Fibroblast of the aortic adventitia (primary cell): ENCODE measurements at places on chromosomes 1 and 21.

GRCh38 chr1:43890815-43891214 is 42.8 kb upstream of the ARTN start:
- no peak for DNase-seq

DNA sequence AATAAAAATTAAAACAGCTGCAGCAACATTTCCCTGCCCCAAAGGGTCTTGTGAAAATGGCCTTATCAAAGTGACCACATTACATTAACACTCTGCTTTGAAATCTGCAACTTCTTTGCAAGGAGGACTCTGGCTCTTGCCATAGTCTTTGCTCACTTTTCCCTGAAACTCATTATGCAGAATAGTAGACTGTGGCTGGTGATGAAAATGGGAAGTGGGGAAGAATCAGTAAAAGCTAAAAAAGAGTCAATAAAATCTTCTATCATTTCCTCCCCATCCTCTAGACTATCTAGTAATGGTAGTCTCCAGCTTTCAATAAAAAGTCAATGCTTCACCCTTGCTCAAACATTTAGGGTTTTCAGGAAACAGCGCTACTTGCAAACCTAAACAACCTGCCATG is 18.6 kb upstream of the NUP133 start:
- no peak for DNase-seq

GRCh38 chr1:7940745-7941436 is at the start of gene TNFRSF9:
Gene TNFRSF9 (minus strand): TSS chr1:7940839. CDS start chr1:7939994, 845 bp downstream.
- peak; percentile 41 for DNase-seq

- no peak for DNase-seq
Measured at GRCh38 chr1:193674292-193674944, 488.0 kb upstream of the B3GALT2 start.

DNA sequence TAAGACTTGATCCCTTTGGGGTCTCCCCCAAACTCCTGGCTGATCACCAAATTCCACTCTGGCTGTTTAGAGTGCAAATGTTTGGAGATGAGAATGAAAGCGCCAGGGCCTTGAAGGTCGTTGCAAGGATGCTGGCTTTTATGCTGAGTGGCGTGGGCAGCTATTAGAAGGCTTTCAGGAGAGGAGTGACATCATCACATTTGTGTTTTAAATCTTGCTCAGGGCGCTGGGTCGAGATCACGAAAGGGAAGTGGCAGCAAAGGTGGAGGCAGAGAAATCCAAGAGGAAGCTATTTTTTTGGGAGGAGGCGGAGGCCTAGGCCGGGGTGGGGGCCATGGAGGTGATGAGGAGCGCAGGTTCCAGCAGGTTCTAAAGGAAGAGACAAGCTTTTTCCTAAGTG is 49.3 kb downstream of the PDE9A start:
- no peak for DNase-seq

- DNase-seq, result no peak
Measured at GRCh38 chr1:30422251-30422650, 301.1 kb downstream of the MATN1 start.

DNA sequence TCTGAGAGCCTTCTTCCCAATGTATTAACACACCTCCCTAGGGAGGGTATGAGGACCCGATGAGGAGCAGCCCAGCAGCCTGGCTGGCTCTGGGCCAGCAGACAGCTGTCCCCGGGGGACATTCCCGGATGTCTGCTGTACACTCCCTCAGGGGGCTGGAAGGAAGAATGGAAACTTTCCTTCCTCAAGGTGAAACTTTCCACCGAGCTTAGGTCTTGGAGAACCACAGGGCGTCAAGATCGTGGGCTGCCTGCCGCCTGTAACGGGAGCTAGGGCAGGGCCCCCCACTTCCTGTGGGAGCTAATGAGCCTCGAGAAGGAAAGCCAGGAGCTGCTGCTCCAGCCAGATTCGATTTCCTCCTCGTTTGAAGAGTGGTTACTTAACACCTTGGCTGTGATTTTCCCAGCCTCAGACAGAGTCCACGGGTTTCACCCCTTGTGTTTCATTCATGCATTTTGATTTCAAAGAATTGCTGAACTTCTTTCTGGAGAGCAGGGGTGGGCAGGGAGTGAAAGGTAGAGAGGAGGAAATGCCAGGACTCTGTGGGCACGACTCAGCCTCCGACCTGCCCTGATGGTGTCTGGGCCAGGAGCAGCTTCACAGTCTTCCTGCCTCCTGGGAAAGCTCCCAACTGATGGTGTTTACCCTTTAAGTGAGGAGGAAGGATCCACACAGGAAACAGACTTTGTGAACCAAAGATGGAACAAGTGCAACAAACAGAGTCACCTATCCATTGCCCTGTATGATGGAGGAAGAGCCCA is 29.7 kb downstream of the UBE2T start:
- DNase-seq, result peak; percentile 13

- DNase-seq, result no peak
Measured at GRCh38 chr1:63935553-63935952, 161.7 kb downstream of the ROR1 start.

- DNase-seq, result peak; percentile 5
Measured at GRCh38 chr21:32172106-32172505, 106.7 kb downstream of the MIS18A start.

DNA sequence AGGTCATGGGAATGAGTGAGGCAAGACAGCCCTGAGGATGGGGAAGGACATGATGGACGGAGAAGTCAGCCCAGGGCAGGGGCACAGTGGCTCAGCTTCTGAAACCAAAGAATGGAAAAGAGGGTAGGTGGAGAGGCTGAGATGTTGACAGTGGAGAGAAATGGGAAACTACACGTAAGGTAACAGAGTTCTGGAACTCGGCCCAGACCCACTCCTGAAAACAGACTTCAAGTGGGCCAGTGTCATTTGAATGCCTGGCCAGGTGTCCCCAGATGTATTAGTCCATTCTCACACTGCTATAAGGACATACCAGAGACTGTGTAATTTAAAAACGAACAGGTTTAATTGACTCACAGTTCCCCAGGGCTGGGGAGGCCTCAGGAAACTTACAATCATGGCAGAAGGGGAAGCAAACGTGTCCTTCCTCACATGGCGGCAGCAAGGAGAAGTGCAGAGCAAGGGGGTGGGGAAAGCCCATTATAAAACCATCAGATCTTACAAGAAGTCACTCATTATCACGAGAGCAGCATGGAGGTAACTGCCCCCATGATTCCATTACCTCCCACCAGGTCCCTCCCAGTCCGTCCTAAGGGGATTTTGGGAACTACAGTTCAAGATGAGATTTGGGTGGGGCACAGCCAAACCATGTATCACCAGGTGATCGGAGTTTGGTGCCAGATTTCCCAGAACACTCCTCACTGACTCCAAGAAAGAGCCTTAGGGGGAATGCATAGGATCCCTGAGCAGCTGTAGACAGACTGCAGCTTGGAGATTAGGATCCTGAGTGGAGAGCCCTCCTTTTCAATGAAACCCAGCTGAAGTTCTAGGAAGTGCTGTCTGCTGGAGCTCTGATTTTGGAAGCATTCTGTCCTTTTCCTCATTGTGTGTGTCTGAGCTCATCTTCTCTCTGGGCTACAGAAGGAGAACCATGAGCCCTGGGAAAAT is 40.3 kb downstream of the FHAD1 start:
- no peak for DNase-seq

- no peak for DNase-seq
Measured at GRCh38 chr1:209685821-209686220, 10.6 kb downstream of the G0S2 start.

GRCh38 chr1:180800945-180801344 is 111.8 kb upstream of the KIAA1614 start:
- DNase-seq, result no peak

- DNase-seq, result no peak
Measured at GRCh38 chr21:45286671-45287437, 841 bp downstream of the POFUT2 start.
